Effector CD4-positive, alpha-beta T cell (primary cell): ENCODE measurements at places on chromosomes 4 and X.

DNA sequence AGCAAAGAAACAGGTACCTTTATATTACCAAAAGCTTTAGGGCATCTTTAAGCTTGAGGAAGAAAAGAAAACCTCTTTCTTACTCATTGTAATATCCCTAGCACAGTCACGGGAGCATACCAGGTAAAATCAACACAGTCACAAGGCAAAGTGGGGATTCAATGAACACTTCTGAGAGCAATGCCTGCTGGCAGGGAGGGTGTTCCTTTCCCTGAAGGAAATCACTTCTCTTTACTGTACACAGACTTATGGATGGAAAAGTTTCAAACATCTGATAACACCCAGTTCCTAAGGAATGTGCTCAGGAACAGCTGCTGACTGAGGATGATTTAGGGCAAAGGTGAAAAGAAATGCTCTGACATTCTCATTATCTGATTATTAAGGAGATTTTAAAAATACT, 94.8 kb downstream of the MAML3 start:
- no peak for DNase-seq

- DNase-seq: no peak
Observed at GRCh38 chr4:52552778-52553177, 106.3 kb downstream of the USP46 start.

- no peak for DNase-seq
Observed at GRCh38 chr4:73573794-73574528, 46.3 kb downstream of the RASSF6 start.

GRCh38 chr4:24477919-24478318, 106.4 kb downstream of the DHX15 start:
- DNase-seq: no peak

- no peak for DNase-seq
Observed at GRCh38 chr4:148441624-148441985, 609 bp downstream of the NR3C2 start.

DNA sequence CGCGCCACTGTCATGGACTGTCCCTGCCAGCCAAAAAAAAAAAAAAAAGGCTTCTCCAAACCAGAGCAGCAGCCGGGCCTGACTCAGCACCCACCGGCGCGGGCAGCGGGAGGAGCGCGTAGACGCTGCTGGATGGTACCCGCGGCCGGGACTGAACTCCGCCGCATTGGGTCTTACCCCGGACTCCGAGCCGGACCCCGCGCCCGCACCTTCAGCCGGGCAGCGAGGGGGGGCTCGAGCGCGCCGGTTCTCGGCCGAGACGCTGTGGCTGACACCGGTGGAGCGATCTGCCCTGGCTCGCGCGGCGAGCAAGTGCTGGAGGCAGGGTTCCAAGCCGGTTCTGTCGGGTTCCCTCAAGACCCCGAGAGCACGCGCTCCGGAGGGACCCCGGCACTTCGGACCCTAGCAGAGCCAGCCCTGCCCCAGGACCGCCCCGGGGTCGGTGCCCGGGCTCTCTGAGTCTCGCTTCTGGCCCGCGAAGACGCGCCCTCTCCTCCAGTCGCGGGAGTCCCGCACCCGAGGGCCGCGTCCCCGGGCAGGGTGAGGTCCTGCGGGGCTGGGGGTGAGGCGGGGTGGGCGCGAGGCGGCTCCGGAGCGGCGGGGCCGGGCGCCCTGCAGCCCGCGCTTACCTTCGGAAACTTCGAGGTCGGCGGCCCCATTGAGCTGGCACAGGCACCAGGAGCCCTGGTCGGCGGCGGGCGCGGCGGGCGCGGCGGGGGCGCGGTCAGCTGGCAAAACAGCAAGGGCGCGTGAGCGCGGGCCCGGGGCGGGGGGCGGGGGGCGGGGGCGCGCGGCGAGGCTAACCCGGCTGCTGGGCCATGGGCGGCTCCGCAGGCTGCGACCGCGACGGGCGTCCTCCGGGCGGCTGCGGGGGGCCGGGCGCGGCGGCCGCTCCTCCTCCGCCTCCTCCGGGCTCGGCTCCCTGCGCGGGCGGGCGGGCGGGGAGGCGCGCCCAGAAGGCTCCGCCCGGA, 11.8 kb upstream of the MAN2B2 start:
- DNase-seq: no peak

- DNase-seq: peak; percentile 32
Observed at GRCh38 chrX:15471028-15471427, 22.1 kb downstream of the PIR start.

- no peak for DNase-seq
Observed at GRCh38 chrX:16511796-16512776, 137.9 kb upstream of the S100G start.

DNA sequence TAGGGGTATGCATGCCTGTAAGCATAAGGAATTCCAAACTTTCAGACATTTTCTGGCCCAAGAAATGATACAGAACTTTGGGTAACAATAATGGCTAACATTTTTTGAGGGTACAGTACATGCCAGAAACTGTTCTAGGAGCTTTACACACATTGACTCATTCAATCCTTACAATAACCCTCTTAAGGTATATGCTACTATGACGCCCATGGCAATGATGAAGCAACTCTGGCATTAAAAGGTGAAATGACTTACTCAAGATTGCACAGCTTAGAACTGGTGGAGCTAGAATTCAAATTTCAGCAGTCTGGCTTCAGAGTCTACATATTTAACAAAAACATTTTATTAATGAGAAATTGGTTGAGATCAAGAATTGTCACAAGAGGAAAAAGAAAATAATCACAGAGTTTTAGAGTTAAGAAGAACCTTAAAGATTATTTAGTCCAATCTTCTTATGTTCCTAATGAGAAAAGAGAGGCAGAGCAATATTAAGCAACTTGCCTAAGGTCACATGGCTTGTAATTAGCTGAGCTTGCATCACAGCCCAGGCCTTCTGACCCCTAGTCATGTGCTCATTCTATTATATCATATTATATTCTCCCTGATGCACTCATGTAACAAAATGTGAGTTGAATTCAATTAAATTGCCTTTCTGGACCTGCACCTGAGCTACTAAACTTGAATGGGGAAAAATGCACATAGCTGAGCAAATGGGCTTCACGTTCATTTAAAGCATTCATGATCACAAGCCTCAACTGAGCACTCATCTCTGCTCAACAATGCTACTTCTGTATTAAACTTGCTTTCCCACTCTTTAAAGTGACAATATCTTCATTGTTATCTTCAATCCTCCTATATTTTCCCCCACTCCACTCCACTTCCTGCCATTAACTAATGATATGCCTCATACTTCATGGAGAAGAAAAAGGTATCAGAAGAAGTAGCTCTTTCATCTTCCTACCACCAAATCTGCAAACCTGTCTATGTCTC, 73.2 kb downstream of the ENOX2 start:
- no peak for DNase-seq

DNA sequence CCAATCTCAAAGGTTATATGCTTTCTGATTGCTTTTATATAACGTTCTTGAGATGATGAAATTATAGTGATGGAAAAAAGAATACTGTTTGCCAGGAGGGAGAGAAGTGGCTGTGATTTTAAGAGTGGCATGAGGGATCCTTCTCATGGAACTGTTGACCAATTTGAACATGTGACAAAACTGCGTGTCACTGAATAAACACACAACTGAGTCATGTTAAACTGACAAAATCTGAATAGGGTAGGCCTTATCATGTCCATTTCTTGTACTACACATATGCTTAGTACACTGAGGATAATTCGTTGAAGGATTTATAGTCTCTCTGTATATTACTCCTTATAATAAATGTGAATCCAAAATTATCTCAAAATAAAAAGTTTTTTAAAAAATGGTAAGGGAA, 22.2 kb upstream of the HSPA4L start:
- no peak for DNase-seq

DNA sequence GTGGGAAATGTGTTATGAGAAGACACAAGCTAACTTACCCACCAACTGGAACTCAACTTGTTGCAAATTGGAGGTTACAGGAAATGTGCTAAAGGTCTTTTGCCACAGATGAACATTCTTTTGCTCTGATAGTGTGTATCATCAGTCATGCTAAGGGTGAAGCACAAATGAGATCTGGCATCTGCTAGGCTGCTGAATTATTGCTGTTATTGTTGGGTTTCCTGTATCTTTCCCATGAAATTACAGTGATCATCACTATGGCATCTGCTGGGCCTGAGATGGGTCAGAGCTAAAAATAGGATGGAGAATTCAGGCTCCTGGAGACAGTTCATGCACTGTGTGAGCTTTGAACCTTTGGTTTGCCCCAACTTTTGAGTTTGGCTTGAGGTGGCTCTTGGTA, 124.5 kb downstream of the NPNT start:
- DNase-seq: no peak

- DNase-seq: no peak
Observed at GRCh38 chrX:114178126-114178525, 405.8 kb upstream of the HTR2C start.

GRCh38 chr4:7647600-7648543, 213.1 kb upstream of the PSAPL1 start:
- no peak for DNase-seq

GRCh38 chrX:39442332-39442731, 641.1 kb downstream of the MID1IP1 start:
- no peak for DNase-seq

DNA sequence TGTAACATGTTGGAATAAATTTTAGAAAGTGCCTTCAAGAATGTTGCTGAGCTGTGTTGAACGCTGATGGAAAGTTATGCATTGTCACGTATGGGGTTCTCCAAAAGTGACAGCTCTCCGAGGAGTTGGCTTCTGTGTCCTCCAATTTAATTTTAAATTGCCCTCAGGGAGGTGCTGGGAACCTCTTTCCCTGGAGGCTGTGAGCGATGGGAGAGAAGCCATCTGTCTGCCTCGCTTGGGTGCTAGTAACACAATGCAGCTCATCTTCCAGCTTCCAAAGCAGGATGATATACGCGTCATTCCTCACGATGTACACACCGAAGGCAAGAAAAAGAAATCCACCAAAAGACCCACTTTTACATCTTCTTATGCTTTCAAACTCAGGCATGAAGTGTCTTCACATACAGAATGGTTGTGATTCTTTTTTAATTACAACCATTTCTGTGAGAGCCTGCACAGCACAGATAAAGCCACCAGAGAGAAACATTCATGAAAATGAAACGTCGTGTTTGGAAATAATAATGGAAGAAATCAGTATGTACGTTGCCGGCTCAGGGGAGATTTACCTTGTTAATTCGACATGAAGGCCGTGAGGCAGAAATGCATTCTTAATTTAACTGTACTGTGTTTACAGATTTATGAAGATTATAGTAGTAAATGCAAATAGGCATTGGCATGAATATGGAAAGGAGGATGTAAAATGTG, 218.9 kb downstream of the ASMT start:
- DNase-seq: no peak

DNA sequence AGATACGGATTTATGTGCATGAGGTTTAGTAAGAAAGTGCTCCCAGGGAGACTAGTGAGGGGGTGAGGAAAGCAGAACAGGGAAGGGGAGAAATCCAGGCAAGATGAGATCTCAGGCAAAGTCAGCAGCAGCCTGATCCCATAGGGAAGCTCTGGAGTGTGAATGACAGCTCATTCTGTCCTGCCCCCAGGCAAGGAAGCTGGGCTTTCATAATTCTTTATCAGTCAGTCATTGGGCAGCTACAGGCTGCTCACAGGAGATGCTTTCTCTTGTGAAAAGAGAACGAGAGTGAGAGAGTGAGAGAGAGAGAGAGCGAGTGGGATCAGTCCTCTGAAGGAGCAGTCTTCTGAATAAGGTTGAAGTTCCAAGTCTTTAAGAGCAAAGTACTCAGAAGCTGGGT, 48.1 kb downstream of the SRPX start:
- DNase-seq: no peak

GRCh38 chr4:126097155-126097799, 782.5 kb downstream of the FAT4 start:
- DNase-seq: no peak

GRCh38 chrX:30301208-30301607, 8.0 kb downstream of the NR0B1 start:
- no peak for DNase-seq

GRCh38 chrX:30590368-30590767, 12.8 kb upstream of the TASL start:
- no peak for DNase-seq

DNA sequence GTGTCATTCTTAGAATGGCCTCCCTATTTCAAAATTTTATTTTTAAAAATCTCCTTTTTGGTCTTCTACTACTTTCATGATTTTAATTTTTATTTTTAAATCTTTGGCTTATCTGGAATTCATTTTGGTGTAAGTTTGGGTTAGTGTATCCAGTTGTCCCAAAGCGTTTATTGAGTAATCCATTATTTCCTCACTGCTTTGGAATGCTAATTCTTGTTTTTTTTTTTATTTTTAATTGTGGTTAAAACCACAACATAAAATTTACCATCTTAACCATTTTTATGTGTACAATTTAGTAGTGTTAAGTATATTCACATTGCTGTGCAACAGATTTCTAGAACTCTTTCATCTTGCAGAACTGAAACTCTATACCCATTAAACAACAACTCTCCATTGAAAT, 8.7 kb downstream of the CITED1 start:
- no peak for DNase-seq

- no peak for DNase-seq
Observed at GRCh38 chr4:1011666-1012033, 224 bp downstream of the FGFRL1 start.

- no peak for DNase-seq
Observed at GRCh38 chr4:82900066-82900410, 497 bp upstream of the THAP9 start.

DNA sequence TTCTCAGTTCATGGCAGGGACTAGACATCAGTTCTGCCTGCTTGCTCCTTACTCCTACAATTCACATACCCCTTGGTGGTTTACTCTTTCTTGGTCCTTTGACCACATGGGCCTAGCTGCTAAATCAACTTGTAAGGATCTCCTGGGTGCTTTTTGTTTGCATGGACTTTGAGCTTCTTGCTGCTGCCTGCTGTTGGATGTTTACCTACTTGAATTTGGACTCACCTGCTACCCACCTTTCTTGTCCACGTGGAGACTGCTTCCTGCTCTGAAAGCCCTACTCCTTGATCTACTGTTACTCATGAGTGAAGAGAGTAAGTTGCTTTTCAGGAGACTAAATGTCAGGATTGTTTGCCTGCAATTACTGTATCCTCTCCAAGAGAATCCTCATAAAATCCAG, 15.2 kb upstream of the ARHGAP24 start:
- DNase-seq: no peak

DNA sequence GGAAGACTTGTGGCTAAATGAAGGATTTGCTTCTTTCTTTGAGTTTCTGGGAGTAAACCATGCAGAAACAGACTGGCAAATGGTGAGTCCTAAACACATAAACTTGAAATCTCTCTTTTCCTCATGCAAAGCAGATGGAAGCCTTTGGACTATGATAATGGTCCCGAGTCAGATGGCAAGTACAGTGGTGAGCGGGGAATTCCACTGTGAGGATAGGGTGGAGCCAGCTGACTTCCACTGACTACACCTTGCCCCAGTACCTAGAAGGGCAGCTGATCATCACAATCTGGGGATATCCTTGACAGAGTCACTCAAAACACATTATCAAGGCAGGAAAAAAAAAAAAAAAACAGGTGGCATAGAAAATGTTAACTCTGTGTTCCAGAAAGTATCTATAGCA, 34.3 kb downstream of the ENPEP start:
- no peak for DNase-seq
